Activated T-cell treated with anti-CD3 and anti-CD28 coated beads, Interleukin-2, amount 50 U/mL, for 72 hours (primary cell): ENCODE measurements at places on chromosomes 6 and 20. TPM values are rescaled to one million over a fixed set of nuclear protein-coding genes. Genes with fewer than 3 reads are reported as not detected.
A peak's percentile ranks its signal among the peaks of the same experiment; 100 is the strongest.

GRCh38 chr6:111722179-111722731 lies 116.6 kb upstream of the TRAF3IP2 start:
- DNase-seq: no peak

Gene CLVS2
- not detected for total RNA-seq

Gene RBPJL
- total RNA-seq: not detected

DNA sequence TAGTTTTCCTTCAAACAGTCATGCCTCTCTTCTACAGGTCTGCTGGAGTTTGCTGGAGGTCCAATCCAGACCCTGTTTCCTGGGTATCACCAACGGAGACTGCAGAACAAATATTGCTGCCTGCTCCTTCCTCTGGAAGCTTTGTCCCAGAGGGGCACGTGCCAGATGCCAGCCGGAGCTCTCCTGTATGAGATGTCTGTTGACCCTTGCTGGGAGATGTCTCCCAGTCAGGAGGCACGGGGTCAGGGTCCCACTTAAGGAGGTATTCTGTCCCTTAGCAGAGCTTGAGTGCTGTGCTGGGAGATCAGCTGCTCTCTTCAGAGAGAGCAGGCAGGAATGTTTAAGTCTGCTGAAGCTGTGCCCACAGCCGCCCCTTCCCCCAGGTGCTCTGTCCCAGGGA lies 666.9 kb downstream of the FRK start:
- no peak for DNase-seq

DNA sequence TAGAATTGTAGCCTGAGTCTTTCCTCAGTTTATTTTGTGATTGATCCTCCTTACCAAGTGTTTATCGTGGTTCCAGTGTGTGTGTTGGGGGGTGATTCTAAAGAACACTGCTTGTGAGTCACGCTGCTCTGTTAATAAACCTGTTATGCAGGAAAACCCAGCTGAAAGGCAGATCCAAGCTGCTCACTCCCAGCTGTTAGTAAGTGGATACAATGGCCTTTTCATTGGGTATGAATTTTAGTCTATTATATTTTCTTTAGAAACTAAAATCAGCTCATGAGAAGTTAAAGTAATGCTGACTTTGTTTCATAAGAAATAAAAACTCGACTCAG lies 12.2 kb upstream of the DSTN start:
- no peak for DNase-seq

Gene PRSS35
- total RNA-seq: not detected

DNA sequence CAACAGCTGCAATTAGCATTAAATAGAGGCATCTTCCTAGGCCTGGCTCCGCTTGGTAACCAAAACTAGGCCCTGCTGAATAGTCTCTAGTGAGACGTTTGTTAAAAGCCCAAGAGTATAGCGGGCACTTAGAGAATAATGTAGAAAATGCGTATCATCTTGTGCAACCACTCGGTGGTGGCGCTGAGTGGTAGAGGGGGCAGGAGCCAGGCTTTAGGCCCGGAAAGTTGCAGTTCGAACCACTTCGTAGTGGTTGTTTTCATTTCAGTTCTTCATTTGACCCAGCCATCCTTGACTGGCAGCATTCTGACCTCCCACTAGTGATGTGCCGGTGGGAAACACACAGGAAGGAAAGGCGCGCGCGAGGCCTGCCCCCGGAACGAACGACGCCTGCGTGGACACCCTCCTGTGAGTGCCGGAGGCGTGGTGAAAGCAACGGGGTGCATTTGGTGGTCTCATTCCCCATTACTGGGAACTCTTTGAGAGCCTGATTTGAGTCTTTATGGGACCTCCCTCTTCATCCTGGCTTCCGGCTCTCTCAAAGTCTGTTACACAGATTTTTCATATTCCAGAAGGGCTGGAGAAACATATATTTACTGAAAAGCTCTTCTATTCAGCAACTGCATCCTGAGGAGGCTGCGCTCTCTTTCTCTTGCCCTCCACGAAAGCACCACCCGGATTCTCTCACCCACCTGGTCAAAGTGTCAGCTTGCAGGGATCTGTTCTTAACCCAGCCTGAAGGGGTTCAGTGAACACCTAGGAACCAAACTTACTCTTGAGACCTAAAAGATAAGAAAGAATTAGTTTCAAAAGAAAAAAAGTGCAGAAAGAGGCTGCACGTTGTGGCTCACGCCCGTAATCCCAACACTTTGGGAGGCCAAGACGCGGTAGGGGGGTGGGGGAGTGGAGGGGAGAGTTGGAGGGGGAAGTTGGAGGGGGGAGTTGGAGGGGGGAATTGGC lies 18.2 kb downstream of the GPX5 start:
- peak; percentile 35 for DNase-seq

- DNase-seq: peak; percentile 83
Observed at GRCh38 chr20:57398231-57398821, 7.1 kb downstream of the RBM38 start.

DNA sequence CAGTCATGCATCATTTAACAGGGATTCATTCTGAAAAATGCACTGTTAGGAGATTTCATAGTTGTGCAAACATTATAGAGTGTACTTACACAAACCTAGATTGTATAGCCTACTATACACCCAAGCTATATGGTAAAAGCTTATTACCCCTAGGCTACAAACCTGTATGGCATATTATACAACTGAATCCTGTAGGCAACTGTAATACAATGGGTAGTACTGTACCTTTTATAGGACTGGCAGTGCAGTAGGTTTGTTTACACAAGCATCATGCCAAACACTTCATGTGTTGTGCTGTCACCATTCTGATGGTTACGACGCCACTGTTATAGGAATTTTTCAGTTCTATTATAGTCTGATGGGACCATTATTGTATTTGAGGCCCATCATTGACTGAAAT lies 39.3 kb upstream of the KHDC1 start:
- DNase-seq: no peak

DNA sequence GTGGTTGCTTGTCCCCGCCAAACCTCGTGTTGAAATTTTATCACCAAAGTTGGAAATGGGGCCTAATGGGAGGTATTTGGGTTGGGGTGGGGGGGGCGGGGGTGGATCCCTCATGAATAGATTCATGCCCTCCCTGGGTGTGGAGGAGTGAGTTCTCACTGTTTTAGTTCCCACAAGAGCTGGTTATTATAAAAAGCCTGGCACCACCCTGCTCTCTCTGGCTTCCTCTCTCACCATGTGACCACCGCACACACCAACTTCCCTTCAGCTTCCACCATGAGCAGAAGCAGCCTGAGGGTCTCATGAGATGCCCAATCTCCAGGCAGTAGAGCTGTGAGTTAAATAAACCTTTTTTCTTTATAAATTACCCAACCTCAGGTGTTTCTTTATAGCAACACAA lies 111.3 kb downstream of the PRDM1 start:
- no peak for DNase-seq

- no peak for DNase-seq
Observed at GRCh38 chr6:31711233-31711632, 3.9 kb upstream of the LY6G6D start.

Gene BMP5
- total RNA-seq: not detected

Gene CRISP3
- not detected for total RNA-seq

Gene HLA-DMB
- 3.4 TPM for total RNA-seq

DNA sequence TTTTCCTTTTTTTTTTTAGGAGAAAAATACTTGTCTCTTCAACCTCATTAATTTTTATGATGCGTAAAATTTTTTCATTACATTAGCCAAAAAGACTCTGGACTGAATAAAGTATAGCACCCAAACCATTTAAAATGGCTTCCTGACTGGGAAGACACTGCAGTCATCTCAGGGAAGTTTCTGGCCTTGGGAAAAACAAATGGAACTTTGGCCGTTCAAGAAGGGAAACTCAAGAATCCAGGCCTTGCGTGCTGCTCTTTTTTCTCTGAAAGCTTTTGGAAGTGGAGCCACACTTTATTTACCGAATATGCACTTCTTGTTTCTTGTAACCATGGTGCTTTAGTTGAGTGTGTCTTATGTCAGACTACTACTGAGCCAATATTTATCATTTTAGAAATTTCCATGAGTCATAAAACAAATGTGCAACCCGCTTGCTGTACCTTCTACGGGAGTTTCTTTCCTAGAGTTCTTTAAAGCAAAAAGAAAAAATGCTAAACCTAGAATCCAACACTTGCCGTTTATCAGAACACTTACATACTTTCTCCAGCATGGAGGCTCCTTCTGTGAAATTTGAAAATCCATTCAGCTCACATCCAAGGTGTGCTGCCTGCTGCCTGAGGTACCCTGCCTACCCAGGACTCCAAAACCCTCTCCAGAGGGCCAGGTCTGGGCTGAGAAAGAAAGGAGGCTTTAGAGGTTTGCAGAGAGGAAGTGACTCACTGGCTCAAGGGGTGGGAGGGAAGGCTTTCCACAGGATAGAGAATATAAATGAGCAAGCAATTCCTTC lies 11.5 kb upstream of the DSTN start:
- peak; percentile 44 for DNase-seq

DNA sequence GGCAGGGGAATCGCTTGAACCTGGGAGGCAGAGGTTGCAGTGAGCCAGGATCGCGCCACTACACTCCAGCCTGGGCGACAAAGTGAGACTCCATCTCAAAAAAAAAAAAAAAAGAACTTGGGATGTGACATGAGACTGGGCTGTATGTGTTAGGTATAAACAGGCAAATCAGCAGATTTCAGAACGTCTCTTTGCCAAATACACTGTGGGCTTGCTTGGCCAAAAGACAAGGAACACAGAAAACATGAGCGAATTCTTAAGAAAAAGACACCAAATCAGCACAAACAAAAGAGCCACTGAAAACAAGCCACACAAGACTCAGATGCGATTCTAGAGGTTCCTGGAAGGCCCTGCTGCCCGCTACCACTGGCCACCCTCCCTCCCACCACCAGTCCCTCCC lies 12.5 kb downstream of the ETV7 start:
- DNase-seq: no peak

- DNase-seq: no peak
Observed at GRCh38 chr6:73503027-73503772, 17.6 kb downstream of the EEF1A1 start.

GRCh38 chr6:168078943-168079405 lies at the start of gene FRMD1:
Gene FRMD1, minus strand, starts transcription at chr6:168079212. Its CDS starts 118 bp downstream, at chr6:168079094.
- DNase-seq: no peak

Gene SPAG4
- total RNA-seq: 9.8 TPM

Gene SPATA25
- 0.90 TPM for total RNA-seq

Gene FAM209B
- total RNA-seq: 1.3 TPM

Gene ADGRF1
- not detected for total RNA-seq

- DNase-seq: no peak
Observed at GRCh38 chr6:110756817-110757216, 58.5 kb downstream of the CDK19 start.

Gene RPS6KA2
- 28.1 TPM for total RNA-seq

- DNase-seq: no peak
Observed at GRCh38 chr6:46730921-46731461, 4.2 kb downstream of the PLA2G7 start.

DNA sequence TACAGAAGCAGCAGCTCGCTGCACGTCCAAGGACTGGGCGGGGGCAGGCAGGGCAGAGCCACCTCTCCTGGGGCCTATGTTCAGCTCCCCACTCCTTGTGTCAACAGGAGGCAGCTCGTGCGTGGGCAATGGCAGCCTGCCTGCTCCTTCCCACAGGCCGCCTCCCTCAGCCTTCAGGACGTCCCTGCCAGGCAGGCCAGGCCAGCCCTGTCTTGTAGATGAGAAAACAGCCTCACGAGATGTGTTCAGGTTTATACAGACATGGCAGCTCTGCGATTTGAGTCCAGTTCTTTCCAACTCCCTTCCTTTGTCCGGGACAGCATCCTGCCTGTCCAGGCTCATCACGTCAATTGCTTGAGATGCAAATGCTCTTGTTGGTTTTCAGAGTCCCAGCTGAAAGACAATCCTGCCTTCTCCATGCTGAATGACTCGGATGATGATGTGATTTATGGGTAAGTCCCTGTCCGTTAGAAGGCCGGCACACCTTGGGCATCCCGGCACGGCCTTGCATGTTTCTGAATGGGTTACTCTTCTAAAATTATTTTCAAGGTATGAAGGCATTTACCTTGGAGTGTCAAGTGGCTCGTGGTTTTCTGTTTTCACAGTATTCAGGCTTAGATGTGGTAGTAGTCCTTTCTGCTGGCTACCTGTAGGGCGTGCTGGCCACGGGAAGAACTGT lies 13.5 kb downstream of the DYNLT1 start:
- no peak for DNase-seq

DNA sequence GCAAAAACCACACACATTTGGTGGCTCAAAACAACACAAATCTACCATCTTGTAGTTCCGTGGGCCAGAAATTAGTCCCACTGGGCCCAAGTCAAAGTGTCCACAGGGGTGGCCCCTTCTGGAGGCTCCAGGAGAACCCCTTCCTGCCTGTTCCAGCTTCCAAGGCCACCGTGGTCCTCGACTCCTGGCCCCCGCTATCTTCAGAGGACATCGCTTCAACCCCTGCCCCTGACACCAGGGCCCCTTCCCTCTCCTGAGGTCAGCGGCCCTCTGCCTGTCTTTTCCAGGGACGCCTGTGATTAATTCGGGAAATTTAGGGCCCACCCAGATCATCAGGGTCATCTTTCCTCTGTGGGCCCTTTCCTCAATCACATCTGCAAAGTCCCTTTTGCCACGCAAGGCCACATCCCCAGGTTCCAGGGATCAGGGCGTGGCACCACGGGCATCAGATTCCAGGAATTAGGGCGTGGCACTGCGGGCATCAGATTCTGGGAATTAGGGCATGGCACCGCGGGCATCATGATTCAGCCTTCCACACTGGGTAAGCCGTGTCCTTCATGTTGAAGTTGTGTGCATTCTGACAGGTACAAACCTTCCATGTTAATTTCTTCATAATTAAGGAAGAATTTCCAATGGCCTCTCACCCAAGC lies 59.9 kb upstream of the SMOC2 start:
- no peak for DNase-seq

DNA sequence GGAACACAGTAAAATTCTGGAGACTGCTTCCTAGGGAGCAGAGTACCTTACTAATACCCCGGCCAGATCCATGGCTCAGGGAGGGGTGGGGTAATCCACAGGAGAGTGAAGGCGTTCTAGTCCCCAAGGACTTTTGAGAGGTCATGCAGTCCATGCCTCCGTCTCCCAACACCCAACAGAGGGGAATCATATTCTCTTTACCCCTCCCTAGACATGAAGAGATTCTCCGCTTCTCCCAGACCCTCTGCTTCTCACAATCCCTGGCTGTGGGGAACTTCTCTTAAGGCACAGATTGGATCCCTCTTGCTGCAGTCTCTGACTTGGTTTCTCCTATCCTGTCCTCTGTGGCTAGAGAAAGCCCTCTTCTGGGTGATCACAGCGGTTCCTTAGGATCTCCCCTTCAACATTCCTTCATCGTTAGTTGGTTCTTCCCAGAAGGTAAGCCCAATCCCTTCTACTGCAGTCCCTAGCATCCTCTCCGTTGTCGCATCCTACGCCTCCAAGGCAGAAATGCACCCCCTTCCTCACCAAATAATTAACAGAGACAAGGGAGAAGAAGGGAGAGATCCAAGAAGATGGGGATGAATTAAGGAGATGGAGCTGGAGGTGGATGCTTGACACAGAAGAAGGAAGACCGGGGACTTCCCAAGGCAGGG lies 562 bp downstream of the GGT7 start:
- no peak for DNase-seq

Gene NAA20
- total RNA-seq: 62.9 TPM
